CD14-positive monocyte (primary cell): ENCODE measurements at places on chromosomes 5 and 9.

- peak; percentile 49 for DNase-seq
These were observed 21.1 kb downstream of the FAM219A start for GRCh38 chr9:34437006-34437925.

- DNase-seq, result no peak
These were observed at the start of gene PRSS3 for GRCh38 chr9:33795281-33795680. PRSS3 (plus strand) TSS chr9:33795561; CDS start chr9:33795574, 13 bp downstream.

DNA sequence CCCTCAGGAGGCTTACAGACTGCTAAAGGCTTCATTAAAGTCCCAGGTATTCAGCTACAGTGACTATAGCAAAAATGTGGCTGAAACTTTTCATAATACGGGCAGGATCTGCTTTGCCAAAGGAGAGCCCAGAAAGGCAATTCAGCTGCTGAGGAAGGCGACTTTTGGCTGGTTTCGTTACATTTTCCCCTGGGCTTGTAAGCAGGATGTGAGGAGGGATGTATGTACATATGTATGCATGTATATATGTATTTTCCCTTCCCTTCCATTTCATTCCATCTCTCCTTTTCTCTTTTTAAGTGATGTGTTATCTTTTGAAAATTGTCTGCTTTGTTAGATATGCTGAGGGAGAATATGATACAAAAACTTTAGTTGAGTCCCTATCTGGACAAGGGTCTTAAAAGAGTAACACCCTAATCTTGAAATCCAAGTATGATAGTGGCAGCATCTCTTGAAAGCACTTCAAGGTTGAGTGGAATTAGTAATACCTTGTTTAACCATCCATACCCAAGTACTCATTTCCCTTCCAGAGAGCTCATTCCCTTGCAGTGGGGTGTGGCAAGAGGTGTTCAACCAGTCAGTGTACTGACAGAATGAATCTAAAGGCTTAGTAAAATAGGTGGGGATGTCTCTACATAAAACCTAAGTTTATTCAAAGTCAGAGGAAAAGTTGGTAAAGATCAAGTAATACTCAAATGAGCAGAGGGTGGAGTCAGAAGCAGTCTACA lies 28.7 kb downstream of the RAD1 start:
- no peak for DNase-seq

- DNase-seq, result no peak
These were observed 24.2 kb upstream of the STOM start for GRCh38 chr9:121394292-121394691.

DNA sequence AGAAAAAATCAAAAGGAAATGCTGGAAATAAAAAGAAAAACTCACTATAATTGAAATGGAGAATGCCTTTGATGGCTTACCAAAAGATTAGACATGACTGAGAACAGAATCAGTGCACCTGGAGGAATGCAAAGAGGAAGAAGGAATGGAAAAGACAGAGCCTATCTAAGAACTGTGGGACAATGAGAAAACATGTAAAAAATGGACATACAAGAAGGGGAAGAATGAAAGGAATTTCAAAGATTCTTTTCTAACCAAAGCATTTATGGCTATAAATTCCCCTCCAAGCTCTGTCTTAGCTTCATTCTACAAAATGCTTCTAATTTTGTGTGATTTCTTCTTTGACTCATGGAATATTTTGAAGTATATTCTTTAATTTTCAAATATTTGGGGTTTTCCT lies 47.5 kb upstream of the CLK4 start:
- no peak for DNase-seq

- DNase-seq, result no peak
These were observed 469.2 kb upstream of the WWC1 start for GRCh38 chr5:167822241-167822640.

DNA sequence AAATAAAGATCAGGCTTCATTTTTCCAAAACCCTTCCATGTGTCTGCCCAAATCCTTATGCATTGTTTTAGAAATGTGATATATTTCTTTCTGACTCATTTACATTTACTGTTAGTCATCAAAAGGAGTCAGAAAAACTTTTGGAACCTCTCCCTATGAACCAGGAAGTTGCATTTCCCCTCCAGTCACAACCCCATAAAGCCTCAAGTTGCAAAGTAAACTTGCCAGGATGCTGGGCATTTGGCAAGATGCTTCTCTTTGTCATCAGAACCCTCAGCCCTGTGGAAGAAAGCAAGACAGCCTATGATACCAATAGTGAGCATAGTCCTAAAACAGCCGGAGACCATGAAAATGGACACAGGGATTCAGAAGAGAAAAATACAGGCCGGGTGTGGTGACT lies 84.2 kb downstream of the MUSK start:
- DNase-seq, result no peak

DNA sequence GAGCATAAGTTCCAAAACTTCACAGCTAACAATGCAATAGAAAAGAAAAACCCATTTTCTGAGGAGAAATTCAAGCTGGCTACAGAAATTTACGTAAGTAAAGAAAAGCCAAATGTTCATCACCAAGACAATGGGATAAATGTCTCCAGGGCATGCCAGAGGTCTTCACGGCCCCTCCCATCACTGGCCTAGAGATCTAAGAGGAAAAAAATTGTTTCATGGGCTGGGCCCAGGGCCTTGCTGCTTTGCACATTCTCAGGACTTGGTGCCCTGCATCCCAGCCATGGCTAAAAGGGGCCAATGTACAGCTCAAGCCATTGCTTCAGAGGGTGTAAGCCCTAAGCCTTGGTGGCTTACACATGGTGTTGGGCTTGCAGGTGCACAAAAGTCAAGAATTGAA lies 443.6 kb downstream of the ELAVL2 start:
- no peak for DNase-seq

DNA sequence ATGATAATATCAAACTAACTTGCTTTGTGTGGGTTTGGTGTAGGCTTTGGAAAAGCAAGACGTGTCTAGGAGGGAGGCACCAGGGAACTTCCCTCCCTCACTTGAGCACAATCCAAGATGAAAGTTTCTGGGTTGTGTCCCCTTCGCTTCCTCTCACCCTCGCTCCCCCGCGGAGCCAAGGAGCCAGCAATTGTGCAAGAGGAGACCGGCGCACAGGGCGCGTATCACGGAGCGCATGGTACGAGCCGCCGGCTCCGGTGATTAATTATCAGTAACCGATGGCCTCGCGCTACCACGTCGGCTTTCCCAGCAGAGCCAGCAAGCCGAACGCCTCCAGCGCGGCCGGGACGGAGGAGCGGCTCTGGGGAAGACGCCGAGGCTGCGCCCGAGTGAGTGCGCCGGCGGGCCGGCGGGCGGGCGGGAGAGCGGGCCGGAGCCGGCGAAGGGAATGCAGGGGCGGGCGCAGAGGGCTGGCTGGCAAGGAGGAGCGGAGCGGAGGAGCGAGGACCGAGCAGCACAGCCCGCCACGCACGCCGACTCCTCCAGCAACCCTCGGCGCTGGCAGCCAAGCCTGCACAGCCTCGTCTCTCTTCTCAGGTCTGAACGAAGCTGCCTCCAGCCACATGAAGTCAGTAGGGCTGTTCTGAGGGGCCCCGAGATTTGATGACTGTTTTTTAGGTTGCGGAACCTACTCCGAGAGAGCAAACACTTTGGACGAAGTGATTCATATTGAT lies 143.6 kb downstream of the BNC2 start:
- no peak for DNase-seq

DNA sequence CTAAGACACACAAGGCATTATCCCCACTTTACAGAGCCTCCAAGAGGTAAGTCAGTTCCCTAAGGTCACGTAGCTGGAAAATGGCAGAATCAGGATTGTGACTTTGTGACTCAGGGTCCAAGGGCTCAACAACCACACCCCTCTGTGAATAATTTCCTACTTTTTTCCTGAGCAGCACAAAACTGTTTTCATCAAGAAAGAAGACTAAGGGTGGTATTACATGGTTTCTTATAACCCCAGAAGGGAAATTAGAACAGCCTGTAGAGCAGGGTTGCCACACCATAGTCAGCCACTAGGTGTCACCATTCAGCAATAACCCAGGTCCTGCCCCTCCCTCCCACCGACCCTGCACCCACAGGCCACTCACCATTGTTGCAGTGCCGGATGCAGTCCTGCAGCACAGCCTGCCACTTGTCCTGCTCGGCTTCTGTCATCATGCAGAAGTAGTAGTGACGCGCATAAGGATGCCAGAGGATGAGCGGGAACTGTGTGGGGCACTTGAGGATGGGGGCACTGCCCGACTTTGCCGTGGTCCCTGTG lies 72.1 kb downstream of the LRSAM1 start:
- DNase-seq, result peak; percentile 42

- no peak for DNase-seq
These were observed 48.6 kb downstream of the UGCG start for GRCh38 chr9:111945216-111945615.

DNA sequence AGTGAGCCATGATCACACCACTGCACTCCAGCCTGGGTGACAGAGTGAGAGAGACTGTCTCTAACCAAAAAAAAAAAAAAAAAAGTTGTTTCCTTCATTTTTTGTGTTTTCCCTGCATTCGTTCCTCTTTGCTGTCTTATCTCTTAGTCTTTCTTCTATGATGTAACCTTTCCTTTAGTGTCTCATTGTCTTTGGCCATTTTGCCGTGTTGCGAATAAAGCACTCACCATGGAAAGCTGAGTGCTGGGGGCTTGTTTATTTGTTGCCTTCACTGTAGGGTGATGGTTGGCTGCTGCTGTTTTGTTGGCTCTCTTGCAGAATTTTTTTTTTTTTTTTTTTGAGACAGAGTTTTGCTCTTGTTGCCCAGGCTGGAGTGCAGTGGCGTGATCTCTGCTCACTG lies 7.7 kb downstream of the EHMT1 start:
- no peak for DNase-seq

- no peak for DNase-seq
These were observed 306.9 kb upstream of the NREP start for GRCh38 chr5:112063856-112064255.

- DNase-seq, result peak; percentile 71
These were observed 12.5 kb upstream of the NOTCH1 start for GRCh38 chr9:136558373-136558772.

GRCh38 chr5:141914199-141914743 lies 9.4 kb upstream of the DELE1 start:
- DNase-seq, result peak; percentile 69

DNA sequence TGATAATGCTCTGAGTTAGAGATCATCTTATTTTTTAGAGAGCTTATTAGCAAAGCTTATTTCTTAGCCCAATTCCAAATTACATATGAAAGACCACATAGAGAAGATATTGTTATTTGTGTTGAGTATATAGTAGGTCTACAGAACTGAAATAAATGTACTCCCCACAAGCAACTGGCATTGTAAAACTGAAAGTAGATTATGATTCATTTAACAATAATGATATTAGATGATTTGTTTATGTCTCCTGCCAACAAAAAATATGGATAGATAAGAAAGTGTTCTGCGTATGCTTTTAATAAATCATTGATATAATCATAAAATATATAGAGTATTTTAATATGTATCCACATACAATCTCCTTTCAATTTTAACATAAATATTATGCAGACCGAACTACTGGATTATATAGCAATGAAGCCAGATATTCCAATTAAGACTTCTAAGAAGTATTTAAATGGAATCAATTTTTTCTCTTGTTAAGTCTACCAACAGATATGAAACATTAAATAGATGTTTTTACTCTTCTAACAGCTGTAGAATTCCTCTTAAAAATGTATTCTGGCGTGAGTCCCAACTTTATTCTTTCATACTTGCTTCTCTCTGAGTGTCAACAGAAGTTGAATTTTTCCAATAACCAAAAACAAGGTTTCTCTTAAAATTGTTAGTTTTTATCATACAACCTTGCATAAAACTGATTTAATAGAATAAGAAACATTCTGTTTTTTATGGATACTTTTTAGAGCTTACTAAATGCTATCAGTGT lies 15.6 kb upstream of the DAB2 start:
- DNase-seq, result no peak

GRCh38 chr9:111429175-111429574 lies 55.0 kb downstream of the ECPAS start:
- no peak for DNase-seq

DNA sequence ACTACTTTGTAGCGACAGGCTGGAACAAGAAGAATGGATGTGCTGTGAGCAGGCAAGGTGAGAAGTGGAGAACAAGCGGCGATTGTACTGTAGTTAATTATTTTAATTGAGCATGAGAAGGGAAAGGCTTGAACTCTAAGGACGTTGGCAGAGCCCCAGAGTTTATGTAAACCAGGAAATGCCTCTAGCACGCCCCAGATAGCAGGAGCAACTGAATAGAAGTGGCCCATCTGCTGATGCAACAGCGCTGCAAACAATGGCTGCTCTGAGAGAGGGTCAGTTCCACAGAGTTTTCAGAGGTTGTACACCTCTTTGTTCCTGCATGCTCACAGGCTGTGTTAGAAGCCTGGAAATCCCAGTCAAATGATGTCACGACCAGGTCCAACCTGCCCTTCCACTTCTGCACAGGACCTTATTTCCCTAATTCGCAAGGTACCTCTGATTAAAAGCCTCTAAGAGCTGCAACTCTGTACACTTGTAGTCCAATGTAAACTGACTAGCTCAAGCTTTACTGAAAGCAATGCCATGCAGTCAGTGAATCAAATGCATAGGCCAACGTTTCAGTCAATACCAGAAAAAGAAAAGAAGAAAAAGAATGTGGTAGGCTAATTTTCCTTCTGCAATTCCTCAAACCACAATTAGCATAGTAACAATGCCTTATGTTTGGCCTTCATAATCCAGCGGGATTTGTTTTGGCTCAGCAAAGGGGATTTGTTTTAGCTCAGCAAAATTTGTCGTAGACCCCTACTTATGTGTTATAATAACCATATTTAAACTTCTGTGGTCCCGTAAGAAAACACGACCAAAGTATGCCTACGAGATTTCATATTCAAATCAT lies 119.6 kb upstream of the RETREG1 start:
- no peak for DNase-seq

DNA sequence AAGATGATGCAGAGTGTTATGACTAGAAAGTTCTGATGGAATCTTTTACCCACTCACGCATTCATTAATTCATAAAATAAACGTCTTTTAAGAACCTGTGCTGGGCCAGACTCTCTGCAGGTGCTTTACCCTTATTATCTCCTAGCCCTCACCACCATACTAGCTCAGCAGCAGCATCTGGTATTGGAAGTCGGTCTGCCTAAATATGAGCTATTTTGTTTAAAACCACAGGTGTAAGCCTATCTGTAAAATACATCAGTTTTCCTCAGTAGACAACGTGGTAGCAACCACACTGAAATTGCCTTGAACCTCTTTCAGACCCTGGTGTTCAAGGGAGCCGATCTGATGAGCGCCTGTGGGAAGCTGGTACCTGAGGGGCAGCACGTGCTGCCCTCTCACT lies 69.4 kb downstream of the PPIC start:
- no peak for DNase-seq

DNA sequence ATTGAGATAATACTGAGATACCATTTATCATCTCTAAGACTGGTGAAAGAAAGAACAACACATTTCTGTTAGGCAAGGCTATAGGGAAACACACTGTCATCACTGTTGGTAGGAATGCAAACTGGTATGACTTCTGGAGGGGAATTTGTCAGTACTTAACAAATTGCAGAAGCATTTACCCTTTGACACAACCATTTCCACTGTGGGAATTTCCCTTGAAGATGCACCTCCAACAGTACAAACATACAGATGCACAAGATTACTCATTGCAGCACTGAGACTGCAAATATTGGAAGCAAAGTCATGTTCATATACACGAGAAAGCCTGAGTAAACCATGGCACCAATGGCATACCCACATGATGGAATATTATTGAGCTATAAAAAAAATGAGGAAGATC lies 17.6 kb downstream of the GM2A start:
- DNase-seq, result peak; percentile 57

GRCh38 chr9:124769549-124770358 lies 1.4 kb downstream of the NR6A1 start:
- DNase-seq, result no peak

- DNase-seq, result no peak
These were observed 37.3 kb downstream of the COL5A1 start for GRCh38 chr9:134678666-134679443.
